ENCODE measurements at places on chromosomes 6 and 20. TPM values are rescaled to one million over a fixed set of nuclear protein-coding genes. Genes with fewer than 3 reads are reported as not detected.

- peak overlapping the region; percentile 98 for H3K27ac ChIP-seq
- DNase-seq = no peak
- H3K27me3 ChIP-seq = no peaks in the 10 kb centered on the region
These were observed 918 bp upstream of the TRIM38 start for GRCh38 chr6:25961619-25962148.

GRCh38 chr6:90895299-90896074 lies 308.6 kb upstream of the MAP3K7 start:
- no peak overlapping the region for H3K4me3 ChIP-seq
- DNase-seq = no peak
- no peaks in the 10 kb centered on the region for H3K27me3 ChIP-seq
- no peak overlapping the region for H3K27ac ChIP-seq

- no peak for DNase-seq
- H3K27me3 ChIP-seq = no peaks in the 10 kb centered on the region
- H3K4me1 ChIP-seq = no peaks in the 10 kb centered on the region
- no peaks in the 10 kb centered on the region for H3K36me3 ChIP-seq
- H3K4me3 ChIP-seq = no peak within 1 kb of the TSS
These were observed at the start of gene GCM1 for GRCh38 chr6:53148684-53149083. TSS of gene GCM1 (minus strand) at chr6:53148841. CDS start at chr6:53145632, 3,209 bp downstream.

DNA sequence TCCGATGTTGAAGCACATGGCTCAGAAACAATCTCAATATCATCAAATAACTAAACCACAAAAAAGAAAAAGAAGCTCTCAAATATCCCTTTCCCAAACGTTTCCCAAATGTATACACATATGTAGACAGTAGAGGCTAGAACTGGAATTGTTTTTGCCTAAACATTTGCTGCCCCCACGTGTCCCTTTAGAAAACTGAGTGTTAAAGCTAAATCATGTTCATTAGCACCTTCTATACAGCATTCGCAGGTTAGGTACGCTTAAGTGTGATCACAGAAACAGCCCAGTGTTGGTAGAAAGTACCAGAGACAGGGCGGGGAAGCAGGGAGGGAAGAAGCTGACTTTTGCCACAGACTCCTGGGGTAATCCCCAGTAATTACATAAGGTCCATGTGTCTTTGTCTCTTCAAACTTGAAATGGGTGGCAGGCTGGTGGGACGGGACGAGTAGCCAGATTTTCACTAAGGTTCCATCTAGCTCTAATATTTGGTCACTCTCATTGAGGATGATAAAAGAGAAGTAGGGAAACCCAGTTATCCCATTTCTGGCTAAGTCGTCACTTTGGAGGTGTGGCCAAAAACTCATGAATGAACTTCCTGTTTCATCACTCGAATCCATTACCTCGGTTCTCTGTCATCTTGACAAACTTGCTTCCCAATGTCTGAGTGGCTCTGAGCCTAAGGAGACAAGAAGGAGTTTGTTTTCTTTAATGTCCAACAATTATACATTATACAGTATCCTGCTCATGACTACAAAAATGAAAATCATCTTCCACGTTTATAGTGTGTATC lies 15.0 kb upstream of the TFAP2A start:
- no peaks in the 10 kb centered on the region for H3K27me3 ChIP-seq
- no peaks in the 10 kb centered on the region for H3K36me3 ChIP-seq
- no peak overlapping the region for H3K4me3 ChIP-seq
- peaks cover 6% of the 10 kb centered on the region for H3K4me1 ChIP-seq

DNA sequence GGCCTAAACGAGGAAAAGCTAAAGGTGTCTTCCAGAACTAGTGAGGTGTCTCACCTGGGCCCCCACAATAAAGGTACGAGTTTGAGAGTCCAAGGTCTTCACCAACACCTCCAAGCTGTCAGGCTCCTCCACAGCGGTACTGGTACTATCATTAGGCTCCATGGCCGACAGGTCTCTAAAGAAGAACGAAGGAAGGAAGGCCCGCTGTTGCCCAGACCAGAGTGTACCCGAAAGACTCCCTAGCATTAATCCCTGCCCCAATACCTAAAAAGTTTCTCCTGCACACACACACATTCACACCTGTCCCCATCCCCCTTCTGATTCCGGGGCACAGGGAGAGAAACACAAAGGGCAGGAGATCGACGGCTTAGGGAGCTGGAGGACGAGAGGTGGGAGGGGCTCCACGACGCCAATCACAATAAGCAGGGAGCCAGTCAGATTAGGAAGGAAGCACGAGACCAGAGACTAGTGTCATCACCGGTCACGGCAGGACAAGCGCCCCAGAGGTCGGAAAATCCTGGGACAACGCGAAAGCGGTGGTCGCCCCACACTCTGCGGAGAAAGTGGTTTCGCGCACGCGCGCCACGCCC lies 764 bp downstream of the BAG6 start:
- H3K4me1 ChIP-seq = peaks cover 25% of the 10 kb centered on the region
- peak; percentile 17 for DNase-seq
- H3K36me3 ChIP-seq = peaks cover 32% of the 10 kb centered on the region
- H3K4me3 ChIP-seq = peak overlapping the region; percentile 94
- H3K27ac ChIP-seq = peak overlapping the region; percentile 99
- no peaks in the 10 kb centered on the region for H3K27me3 ChIP-seq

GRCh38 chr6:33983109-33983716 lies 162.7 kb downstream of the GRM4 start:
- H3K27ac ChIP-seq = no peak overlapping the region
- no peaks in the 10 kb centered on the region for H3K4me1 ChIP-seq
- DNase-seq = no peak
- H3K36me3 ChIP-seq = no peaks in the 10 kb centered on the region
- no peaks in the 10 kb centered on the region for H3K27me3 ChIP-seq

- H3K4me1 ChIP-seq = peaks cover 82% of the 10 kb centered on the region
- H3K27me3 ChIP-seq = no peaks in the 10 kb centered on the region
- H3K27ac ChIP-seq = peak overlapping the region; percentile 79
- no peak overlapping the region for H3K4me3 ChIP-seq
- peaks cover 1% of the 10 kb centered on the region for H3K36me3 ChIP-seq
These were observed 47.4 kb downstream of the TCP11 start for GRCh38 chr6:35093783-35094182.

DNA sequence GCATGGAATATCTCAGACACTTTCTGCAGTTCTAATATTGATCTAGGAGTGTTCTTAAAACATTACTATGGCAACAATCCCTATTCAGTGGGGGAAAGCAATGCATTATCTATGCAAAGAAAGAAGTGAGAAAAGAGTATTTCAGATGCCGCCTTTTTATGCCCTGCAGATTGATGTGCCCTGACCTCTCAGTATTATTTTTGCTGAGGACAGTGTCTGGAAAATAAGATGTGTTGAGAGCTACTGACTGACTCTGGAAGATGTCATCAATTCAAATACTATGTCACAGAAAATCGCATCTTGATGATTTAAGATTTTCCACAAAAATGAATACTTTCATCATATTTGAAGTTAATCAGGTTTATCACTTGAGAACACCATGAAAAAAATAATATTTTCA lies 22.9 kb upstream of the SPACA1 start:
- H3K36me3 ChIP-seq = no peaks in the 10 kb centered on the region
- H3K4me3 ChIP-seq = no peak overlapping the region
- H3K27me3 ChIP-seq = no peaks in the 10 kb centered on the region
- DNase-seq = no peak
- H3K4me1 ChIP-seq = no peaks in the 10 kb centered on the region

GRCh38 chr6:137906020-137906472 lies 39.0 kb downstream of the TNFAIP3 start:
- no peaks in the 10 kb centered on the region for H3K27me3 ChIP-seq
- no peak overlapping the region for H3K4me3 ChIP-seq
- H3K27ac ChIP-seq = no peak overlapping the region

The C6orf58 gene
- not detected for total RNA-seq

The DEFB114 gene
- not detected for total RNA-seq

The ZNF334 gene
- total RNA-seq = 3.0 TPM

The KIF6 gene
- total RNA-seq = not detected

Measured in thoracic aorta (tissue), 2 donors.